ENCODE measurements at places on chromosomes 7 and 10. TPM values are rescaled to one million over a fixed set of nuclear protein-coding genes. Genes with fewer than 3 reads are reported as not detected.

GRCh38 chr7:70614237-70615045, 517.5 kb upstream of the GALNT17 start:
- no peaks in the 10 kb centered on the region for H3K4me1 ChIP-seq
- H3K27ac ChIP-seq: no peak overlapping the region
- no peak overlapping the region for H3K4me3 ChIP-seq
- no peaks in the 10 kb centered on the region for H3K27me3 ChIP-seq
- no peak for DNase-seq

DNA sequence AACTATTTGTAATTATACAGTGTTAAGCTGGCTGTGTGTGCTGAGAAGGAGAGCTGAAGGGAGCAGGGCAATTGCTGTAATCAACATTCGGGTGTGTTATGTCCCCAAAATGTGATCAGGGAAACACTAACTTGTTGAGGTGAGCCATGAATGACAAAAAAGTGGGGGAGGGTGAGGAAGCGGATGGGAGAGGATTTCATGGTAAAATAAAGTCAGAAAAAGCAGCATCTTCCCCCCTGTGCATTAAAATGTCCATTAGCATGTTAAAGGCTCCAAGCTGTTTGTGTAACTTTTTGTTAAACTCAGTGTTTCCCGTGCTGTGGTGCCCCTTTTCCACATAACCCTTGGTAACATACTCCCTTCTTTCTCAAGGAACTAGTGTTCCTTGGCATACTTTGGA, 84.9 kb downstream of the ARID5B start:
- H3K4me3 ChIP-seq: peak overlapping the region; percentile 27
- DNase-seq: no peak
- H3K27me3 ChIP-seq: no peaks in the 10 kb centered on the region
- peak overlapping the region; percentile 86 for H3K27ac ChIP-seq
- peaks cover 8% of the 10 kb centered on the region for H3K36me3 ChIP-seq
- peaks cover 53% of the 10 kb centered on the region for H3K4me1 ChIP-seq

GRCh38 chr7:36635091-36635490, 89.2 kb downstream of the AOAH start:
- H3K36me3 ChIP-seq: no peaks in the 10 kb centered on the region
- peaks cover 21% of the 10 kb centered on the region for H3K4me1 ChIP-seq
- DNase-seq: no peak
- no peak overlapping the region for H3K27ac ChIP-seq
- H3K4me3 ChIP-seq: no peak overlapping the region

GRCh38 chr7:4209126-4209525, 473.0 kb upstream of the FOXK1 start:
- no peak overlapping the region for H3K27ac ChIP-seq
- H3K4me1 ChIP-seq: no peaks in the 10 kb centered on the region
- no peaks in the 10 kb centered on the region for H3K27me3 ChIP-seq
- no peak overlapping the region for H3K4me3 ChIP-seq

DNA sequence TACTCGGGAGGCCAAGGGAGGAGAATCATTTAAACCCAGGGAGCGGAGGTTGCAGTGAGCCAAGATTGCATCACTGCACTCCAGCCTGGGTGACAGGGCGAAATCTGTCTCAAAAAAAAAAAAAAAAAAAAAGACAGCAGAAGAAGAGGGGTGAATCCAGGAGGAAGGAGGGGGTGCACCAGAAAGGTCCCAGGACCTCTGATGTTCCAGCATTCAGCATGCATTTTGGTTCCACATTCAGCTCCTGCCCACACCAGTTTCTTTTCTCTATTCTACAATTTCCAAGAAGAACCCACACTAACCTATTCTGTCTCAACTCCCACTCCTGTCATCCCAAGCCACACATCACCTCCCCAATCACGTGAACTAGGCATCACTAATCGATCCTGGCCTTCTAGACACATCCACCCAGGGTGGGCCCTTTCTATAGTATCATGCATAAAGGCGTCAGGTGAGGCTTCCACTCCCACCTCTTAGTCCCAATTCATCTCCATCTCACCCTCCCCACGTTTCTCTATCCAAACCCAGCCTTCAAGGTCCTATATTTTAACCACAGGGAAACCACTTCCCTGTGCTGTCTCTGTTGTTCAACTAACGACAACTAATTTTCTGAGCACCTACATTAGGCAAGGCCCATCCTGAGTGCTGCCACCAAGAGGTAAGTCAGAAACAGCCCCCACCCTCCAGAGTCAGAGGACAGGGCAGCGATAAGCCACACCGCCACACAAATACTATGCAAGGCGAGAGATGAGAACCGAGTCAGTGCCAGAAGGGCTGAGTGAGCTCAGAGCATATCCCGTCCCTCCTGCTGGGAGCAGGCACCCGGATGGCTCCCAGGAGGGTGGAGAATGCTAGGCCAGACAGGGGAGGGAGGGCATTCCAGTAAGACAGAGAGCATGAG, 2.2 kb downstream of the ANXA11 start:
- peak; percentile 73 for DNase-seq
- peaks cover 13% of the 10 kb centered on the region for H3K36me3 ChIP-seq
- no peaks in the 10 kb centered on the region for H3K27me3 ChIP-seq
- peaks cover 75% of the 10 kb centered on the region for H3K4me1 ChIP-seq
- H3K4me3 ChIP-seq: peak overlapping the region; percentile 87

- no peak overlapping the region for H3K27ac ChIP-seq
- no peak for DNase-seq
- peaks cover 3% of the 10 kb centered on the region for H3K36me3 ChIP-seq
- H3K4me3 ChIP-seq: no peak overlapping the region
- no peaks in the 10 kb centered on the region for H3K4me1 ChIP-seq
- no peaks in the 10 kb centered on the region for H3K27me3 ChIP-seq
Measured at GRCh38 chr7:102155821-102156441, 130.7 kb upstream of the SH2B2 start.

GRCh38 chr10:66457629-66458028, 468.2 kb upstream of the LRRTM3 start:
- DNase-seq: no peak
- H3K4me3 ChIP-seq: no peak overlapping the region
- H3K27me3 ChIP-seq: no peaks in the 10 kb centered on the region
- no peak overlapping the region for H3K27ac ChIP-seq

- H3K27me3 ChIP-seq: no peaks in the 10 kb centered on the region
- H3K36me3 ChIP-seq: peaks cover 39% of the 10 kb centered on the region
- no peak for DNase-seq
Measured at GRCh38 chr10:89224739-89225443, 17.8 kb upstream of the CH25H start.

- H3K4me3 ChIP-seq: no peak overlapping the region
- H3K4me1 ChIP-seq: no peaks in the 10 kb centered on the region
- no peak overlapping the region for H3K27ac ChIP-seq
- H3K36me3 ChIP-seq: no peaks in the 10 kb centered on the region
- no peak for DNase-seq
- no peaks in the 10 kb centered on the region for H3K27me3 ChIP-seq
Measured at GRCh38 chr7:69365651-69366192, 232.6 kb upstream of the AUTS2 start.

Gene ASAH2
- total RNA-seq: 1.6 TPM

Gene IMPDH1
- 48.2 TPM for total RNA-seq

Gene ANLN
- 2.8 TPM for total RNA-seq

Gene C10orf71
- not detected for total RNA-seq

Gene CPN1
- not detected for total RNA-seq

Gene UCN3
- not detected for total RNA-seq
